ENCODE measurements at places on chromosomes 13 and 19. TPM values are rescaled to one million over a fixed set of nuclear protein-coding genes. Genes with fewer than 3 reads are reported as not detected.

The CLEC4G gene
- total RNA-seq, result not detected

The ALOX5AP gene
- total RNA-seq, result 66.4 TPM

DNA sequence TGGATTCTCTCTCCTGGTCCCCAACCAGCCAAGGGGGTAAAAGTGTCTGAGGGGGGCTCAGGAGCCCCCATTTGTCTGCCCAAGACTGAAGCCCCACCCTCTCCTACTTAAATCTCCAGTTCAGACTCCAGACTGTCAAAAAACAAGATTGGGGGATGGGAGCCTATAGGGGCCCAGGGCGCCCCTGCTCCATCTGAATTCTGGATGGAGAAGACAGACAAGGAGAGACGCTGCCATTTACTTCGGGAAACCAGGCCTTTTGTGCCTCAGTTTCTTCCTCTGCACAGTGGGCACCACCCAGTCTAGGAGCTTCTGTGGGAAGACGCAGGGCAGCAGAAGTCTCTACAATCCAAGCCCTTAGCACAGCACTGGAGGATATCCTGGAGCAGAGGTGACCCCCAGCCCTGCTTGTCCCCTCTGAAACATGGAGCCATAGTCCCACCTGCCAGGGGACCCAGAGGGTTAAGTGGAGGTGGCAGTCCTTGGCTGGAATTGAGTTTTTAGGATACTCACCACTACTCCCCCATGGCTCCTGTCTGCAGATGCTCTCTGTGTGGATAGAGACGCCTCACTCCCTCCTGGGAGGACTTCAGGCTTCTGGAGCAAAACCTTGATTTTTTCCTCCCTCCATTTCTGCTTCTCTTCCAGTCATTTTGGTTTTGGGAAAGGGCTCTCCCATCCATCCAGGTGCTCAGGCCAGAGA, 1.7 kb upstream of the CRLF1 start:
- peaks cover 71% of the 10 kb centered on the region for H3K27me3 ChIP-seq
- no peak for DNase-seq
- no peak overlapping the region for H3K27ac ChIP-seq
- no peaks in the 10 kb centered on the region for H3K36me3 ChIP-seq
- no peak overlapping the region for H3K4me3 ChIP-seq
- H3K4me1 ChIP-seq, result peaks cover 14% of the 10 kb centered on the region

The PLIN4 gene
- not detected for total RNA-seq

- H3K27ac ChIP-seq, result no peak overlapping the region
- H3K27me3 ChIP-seq, result no peaks in the 10 kb centered on the region
- no peaks in the 10 kb centered on the region for H3K36me3 ChIP-seq
- H3K4me1 ChIP-seq, result no peaks in the 10 kb centered on the region
Observed at GRCh38 chr13:44734201-44734707, 158.1 kb upstream of the TSC22D1 start.

DNA sequence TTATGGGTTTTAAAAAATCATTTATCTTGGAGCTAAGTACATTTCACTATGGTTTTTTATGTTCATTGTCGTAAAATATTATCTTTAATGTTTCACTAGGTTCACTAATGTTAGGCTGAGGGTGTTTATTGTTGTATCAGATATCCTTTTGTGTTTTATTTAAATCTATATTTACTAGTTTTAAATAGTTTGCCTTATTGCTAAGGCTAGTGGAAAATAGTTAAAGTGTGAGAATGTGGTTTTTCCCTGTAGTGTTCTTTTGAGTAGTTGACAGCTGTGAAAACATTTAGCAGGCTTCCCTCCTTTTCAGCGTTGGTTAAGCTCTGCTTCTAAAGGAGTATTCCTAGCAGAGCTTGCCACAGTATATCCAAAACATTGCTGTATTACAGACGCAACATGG, 139.0 kb downstream of the TM9SF2 start:
- H3K4me1 ChIP-seq, result peaks cover 2% of the 10 kb centered on the region
- H3K27me3 ChIP-seq, result no peaks in the 10 kb centered on the region
- H3K4me3 ChIP-seq, result no peak overlapping the region
- no peak overlapping the region for H3K27ac ChIP-seq
- no peak for DNase-seq
- H3K36me3 ChIP-seq, result no peaks in the 10 kb centered on the region

DNA sequence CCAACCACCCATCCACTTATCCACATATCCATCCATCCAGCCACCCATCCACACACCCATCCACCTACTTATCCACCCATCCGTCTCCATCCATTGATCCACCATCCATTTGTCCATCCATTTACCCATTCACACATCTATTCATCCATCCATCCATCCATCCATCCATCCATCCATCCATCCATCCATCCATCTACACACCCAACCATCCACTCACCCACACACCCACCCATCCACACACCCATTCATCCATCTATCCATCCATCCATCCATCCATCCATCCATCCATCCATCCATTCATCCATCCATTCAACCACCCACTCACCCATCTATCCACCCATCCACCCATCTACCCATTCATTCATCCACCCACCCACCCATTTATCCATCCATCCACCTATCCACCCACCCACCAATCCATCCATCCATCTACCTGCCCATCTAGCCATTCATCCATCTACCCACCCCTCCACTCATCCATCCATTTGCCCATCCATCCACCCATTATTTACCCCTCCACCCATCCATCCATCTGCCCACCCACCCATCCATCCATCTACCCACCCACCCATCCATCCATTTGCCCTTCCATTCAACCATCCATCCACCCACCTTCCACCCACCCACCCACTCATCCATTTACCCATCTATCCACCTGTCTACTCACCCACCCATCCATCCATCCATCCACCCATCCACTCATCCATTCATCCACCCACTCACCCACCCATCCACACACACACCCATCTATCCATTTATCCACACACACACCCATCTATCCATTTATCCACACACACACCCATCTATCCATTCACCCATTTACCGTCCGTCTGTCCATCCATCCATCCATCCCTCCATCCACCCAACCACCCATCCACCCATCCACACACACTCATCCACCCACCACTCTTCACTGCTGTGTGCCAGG, 2.5 kb upstream of the TMPRSS9 start:
- H3K27me3 ChIP-seq, result peaks cover 6% of the 10 kb centered on the region
- H3K27ac ChIP-seq, result no peak overlapping the region
- peaks cover 2% of the 10 kb centered on the region for H3K4me1 ChIP-seq
- H3K4me3 ChIP-seq, result no peak overlapping the region
- DNase-seq, result no peak
- H3K36me3 ChIP-seq, result no peaks in the 10 kb centered on the region

- no peak overlapping the region for H3K27ac ChIP-seq
- peaks cover 2% of the 10 kb centered on the region for H3K27me3 ChIP-seq
- H3K4me3 ChIP-seq, result no peak overlapping the region
- H3K36me3 ChIP-seq, result no peaks in the 10 kb centered on the region
- H3K4me1 ChIP-seq, result no peaks in the 10 kb centered on the region
Observed at GRCh38 chr13:78841358-78841963, 182.5 kb upstream of the OBI1 start.

The TGFB1 gene
- total RNA-seq, result 194 TPM

- no peak overlapping the region for H3K27ac ChIP-seq
- no peaks in the 10 kb centered on the region for H3K27me3 ChIP-seq
- H3K4me3 ChIP-seq, result no peak overlapping the region
Observed at GRCh38 chr19:19502808-19503602, 12.3 kb downstream of the TSSK6 start.

The ZNF888 gene
- 7.7 TPM for total RNA-seq

GRCh38 chr19:54179921-54180461, 7.0 kb upstream of the TMC4 start:
- DNase-seq, result no peak
- peaks cover 11% of the 10 kb centered on the region for H3K36me3 ChIP-seq
- H3K4me1 ChIP-seq, result peaks cover 1% of the 10 kb centered on the region
- H3K4me3 ChIP-seq, result no peak overlapping the region
- H3K27ac ChIP-seq, result no peak overlapping the region

DNA sequence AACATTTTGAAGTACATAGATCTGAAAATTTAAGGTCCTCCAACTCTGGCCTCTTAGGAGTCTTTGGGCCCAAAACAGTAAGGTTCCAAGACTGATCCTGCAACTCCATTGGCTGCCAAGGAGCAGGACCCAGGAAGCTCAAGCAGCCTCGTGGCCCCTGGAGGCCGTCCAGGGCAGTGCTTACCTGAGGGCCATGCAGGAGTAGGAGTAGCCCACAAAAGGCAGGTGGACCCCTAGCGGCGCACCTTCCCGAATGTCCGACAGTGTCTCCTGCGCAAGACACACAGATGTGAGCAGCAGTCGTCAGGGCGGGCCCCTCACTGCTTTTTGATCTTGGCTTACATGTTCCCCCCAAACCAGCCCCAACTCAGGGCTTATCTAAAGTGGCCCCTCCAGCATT, 5.7 kb upstream of the SIX5 start:
- peaks cover 12% of the 10 kb centered on the region for H3K27me3 ChIP-seq
- H3K27ac ChIP-seq, result no peak overlapping the region
- H3K36me3 ChIP-seq, result peaks cover 9% of the 10 kb centered on the region
- no peak overlapping the region for H3K4me3 ChIP-seq

DNA sequence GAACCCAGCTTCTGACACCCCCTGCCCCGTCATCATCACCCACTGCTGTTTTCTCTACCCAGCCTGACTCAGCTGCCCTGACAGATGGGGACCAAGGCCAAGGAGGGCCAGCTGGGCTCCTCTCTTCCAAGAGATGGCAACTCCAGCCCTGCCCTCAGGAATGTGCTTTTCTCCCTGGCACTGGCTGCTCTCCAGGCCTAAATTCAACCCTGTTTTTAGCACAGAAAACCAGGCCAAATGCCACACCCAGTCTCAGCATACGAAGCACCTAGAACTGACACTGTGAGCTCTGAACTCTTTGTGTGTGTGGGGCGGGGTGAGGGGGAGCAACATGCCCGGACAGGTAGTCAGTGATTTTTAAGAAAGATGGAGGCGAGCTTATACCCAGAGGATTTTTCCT, 23.4 kb upstream of the IGFL1 start:
- DNase-seq, result no peak
- no peak overlapping the region for H3K27ac ChIP-seq
- H3K4me3 ChIP-seq, result no peak overlapping the region

The PGLYRP1 gene
- not detected for total RNA-seq

The PSG6 gene
- not detected for total RNA-seq

GRCh38 chr13:113471844-113472243, 18.6 kb upstream of the ADPRHL1 start:
- H3K27ac ChIP-seq, result no peak overlapping the region
- no peak overlapping the region for H3K4me3 ChIP-seq
- H3K4me1 ChIP-seq, result no peaks in the 10 kb centered on the region
- no peak for DNase-seq

The GAMT gene
- 25.9 TPM for total RNA-seq

The ZNF536 gene
- not detected for total RNA-seq

- no peak overlapping the region for H3K27ac ChIP-seq
- no peaks in the 10 kb centered on the region for H3K36me3 ChIP-seq
- H3K4me3 ChIP-seq, result no peak overlapping the region
- H3K4me1 ChIP-seq, result peaks cover 10% of the 10 kb centered on the region
- no peak for DNase-seq
- H3K27me3 ChIP-seq, result peaks cover 14% of the 10 kb centered on the region
Observed at GRCh38 chr19:15498910-15499309, 9.4 kb upstream of the CYP4F22 start.

DNA sequence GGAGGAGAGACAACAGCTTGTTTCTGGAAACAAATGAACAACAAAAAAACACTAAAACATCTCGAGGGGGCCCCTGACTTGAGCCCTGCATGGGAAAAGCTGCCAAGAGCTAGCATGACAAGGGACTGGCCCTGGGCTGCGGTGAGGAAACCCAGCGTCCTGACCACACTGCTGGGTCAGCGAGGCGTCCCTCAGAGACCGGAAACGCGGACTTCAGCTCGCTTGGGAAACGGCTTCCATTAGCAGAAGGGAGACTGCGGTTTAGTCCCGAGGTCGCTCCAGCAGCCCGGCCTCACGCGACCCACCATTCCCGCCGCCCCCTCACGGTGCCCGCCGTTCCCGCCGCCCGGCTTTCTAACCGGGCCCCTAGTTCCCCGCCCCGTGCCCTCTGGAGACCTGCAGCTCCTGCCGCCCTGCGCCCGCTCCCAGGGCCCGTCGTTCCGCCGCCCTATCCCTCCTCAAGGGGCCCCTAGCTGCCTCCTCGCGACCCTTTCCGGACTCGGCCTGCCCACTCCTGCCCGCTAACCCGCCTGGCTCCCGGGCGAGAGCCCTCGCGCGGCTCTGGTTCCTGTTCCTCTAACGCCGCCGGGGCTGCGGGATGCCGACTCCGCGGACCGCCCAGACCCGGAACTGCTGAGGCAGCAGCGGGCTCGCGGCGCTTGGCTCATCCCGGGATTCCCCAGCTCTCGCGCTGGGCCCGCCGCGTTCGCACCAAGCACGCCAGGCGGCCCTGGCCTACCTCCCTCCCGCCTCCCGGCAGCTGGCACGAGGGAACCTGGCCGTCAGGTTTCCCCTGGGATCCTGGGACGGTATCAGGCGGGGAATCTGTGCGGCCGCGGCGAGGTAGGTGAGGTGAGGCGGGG, at the start of gene CCDC122:
Gene CCDC122, minus strand, starts transcription at position 849 of the 863 bp plus-strand sequence. CDS start 10,364 bp downstream, outside the sequence.
- no peaks in the 10 kb centered on the region for H3K36me3 ChIP-seq
- peak; percentile 74 for DNase-seq
- peak within 1 kb of the TSS; percentile 86 for H3K27ac ChIP-seq
- H3K4me3 ChIP-seq, result peak within 1 kb of the TSS; percentile 79

The SGCG gene
- not detected for total RNA-seq

The ADPRHL1 gene
- 1.4 TPM for total RNA-seq

DNA sequence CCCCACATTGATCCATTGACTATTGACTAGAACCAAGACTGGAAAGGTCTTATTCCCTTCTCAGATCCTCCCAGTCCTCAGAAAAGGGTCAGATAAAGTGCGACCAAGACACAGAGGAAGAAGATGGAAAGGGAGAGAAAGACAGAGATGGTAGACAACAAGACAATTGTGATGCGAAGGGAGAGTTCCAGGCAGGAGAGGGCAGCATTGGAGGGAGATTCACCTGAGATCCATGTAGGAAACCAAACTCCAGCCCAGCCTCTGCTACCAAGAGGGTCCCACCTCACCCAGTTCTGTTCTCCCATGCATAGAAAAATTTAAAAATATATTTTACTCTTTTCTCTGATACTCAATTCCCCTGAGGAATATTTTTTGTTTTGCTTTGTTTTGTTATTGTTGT, 67.3 kb upstream of the TSHZ3 start:
- no peak for DNase-seq
- H3K4me1 ChIP-seq, result no peaks in the 10 kb centered on the region
- H3K4me3 ChIP-seq, result no peak overlapping the region
- no peaks in the 10 kb centered on the region for H3K36me3 ChIP-seq
- H3K27me3 ChIP-seq, result peaks cover 11% of the 10 kb centered on the region

DNA sequence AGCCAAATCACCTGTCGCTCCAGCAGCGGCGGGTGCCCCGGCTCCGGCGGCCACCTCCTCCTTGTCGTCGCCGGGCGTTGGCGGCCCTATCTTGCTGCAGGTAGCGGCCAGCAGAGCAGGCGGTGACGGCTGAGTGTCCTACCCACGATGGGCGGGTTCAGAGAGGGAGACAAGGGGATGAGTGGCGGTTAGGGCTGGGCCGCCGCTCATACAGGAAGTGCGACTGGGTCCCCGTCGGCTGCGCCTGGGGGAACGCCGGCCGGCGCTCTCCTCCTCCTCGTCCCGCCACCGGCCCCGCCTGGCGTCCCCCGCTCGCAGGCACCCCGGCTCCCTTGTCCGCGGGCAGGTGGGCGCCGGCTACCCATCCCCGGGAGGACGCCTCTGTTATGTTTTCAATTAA, 1692.0 kb downstream of the SLITRK5 start:
- no peaks in the 10 kb centered on the region for H3K36me3 ChIP-seq
- no peak overlapping the region for H3K4me3 ChIP-seq
- no peak overlapping the region for H3K27ac ChIP-seq
- H3K27me3 ChIP-seq, result no peaks in the 10 kb centered on the region
- H3K4me1 ChIP-seq, result no peaks in the 10 kb centered on the region
- DNase-seq, result no peak
